Cortex of kidney (tissue), 1 donor: ENCODE measurements at places on chromosomes 3 and 15.

DNA sequence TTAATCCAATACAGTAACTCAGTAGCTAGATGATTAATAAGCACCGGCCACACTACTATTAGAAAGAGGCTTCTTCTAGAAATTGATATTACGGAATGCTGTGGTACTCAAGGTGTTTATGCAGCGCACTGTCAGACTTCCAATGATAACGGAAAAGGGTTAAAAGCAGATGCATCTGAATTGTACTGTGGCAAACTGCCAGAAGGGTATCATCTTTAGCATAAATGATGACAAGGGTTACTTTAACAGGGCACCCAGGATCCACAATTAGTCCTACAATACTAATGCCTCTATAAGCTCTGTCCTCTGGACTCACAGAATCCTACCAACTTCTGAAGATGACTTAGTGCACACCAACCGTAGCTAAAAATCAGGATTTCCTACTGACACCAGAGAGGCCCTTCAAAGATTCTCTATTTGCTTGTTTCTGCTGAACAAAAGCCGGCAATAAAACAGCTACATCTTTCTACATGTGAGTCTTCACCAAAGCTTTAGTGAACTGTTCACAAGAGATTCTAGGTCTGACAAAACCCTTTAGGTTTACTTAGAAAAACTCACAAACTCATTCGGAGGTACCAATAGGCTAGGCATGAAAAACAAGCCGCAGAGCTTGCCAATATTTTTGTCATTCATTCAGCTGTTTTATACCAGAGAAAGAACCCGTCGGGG lies 7.1 kb downstream of the SATB1 start:
- DNase-seq = no peak

DNA sequence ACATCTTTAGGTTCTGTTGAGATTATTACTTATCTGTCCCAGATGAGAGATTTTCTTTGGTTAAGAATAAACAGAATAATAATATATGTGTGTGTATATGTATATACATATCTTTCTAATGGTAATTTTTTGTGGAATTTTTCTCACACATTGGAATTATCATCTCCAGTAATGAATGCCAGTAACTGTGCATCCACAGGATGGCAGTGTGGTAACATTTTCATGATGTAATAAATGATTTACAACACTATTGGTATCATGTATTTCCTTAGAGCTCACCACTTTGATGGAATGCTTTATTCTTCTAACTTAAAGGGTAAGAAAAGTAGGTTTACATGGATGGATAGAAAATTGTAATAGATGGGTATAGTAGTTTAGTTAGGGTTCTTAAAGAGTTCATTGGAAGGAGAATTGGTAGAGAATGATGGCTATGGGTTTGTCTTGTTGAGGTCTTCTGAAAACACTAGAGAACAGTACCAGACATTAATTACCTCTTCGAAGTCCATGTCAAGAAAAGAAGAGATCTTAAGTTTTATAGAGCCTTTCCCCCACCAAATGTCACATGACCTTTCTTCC lies 78.1 kb downstream of the STT3B start:
- DNase-seq = no peak

- DNase-seq = no peak
These were observed 127.4 kb downstream of the TCF12 start for GRCh38 chr15:57045741-57046382.

DNA sequence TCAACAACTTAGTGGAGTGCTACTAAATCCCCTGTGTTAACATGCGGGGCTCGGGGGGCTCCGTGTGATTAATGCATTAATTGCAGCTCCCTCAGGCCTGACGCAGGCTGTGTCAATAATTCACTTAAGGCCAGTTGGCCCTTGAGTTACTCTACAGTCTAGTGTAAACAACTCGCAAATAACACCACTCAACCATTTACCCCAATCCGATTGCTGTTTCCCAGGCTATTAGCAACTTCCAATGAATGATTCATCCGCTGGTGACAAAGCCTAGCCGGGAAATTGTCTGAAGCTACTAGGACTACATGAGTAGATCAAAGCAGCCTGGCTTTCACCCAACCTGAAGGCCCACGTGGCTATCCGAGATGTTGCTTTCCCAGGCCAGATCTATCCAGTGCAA lies 121.3 kb upstream of the SOX14 start:
- DNase-seq = no peak

DNA sequence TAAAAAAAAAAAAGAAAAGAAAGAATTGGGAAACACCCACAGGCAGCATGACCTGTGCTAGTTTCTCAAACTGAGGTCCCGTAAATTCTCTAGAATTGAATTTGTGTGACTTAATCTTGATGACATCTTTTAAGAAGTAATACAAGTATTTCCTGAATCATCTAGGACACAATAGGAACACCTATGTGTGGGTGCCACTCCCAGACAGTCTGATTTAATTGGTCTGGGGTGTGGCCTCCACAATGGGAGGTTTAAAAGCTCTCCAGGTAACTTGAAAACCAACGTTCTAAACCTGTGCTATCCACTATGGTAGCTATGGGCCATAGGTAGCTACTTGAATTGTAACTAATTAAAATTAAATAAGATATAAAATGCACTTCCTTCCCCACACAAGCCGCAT lies 28.1 kb downstream of the CFAP92 start:
- no peak for DNase-seq

- no peak for DNase-seq
These were observed 338.4 kb downstream of the FHIT start for GRCh38 chr3:60912876-60913275.
